ENCODE measurements at places on chromosomes 5 and 9. TPM values are rescaled to one million over a fixed set of nuclear protein-coding genes. Genes with fewer than 3 reads are reported as not detected.
A peak's percentile ranks its signal among the peaks of the same experiment; 100 is the strongest.

DNA sequence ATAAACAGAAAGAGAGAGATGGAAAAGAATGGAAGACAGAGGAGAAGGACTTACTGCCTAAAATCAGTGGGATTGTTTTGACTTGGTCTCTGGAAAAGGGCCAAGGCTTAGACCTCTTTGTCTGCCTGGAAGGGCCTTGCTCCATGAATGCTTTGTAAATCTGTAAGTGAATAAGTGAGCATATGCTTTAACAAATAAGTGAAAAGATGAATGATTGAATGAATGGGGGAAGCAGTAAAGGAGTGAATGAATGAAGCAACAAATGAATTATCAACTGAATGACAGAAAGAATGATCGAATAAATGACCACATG lies 5.5 kb downstream of the KCNIP1 start:
- DNase-seq: no peak

GRCh38 chr5:17203329-17204132 lies 13.9 kb upstream of the BASP1 start:
- DNase-seq: peak; percentile 54

SLC36A2 gene
- not detected for total RNA-seq

FOXI1 gene
- not detected for total RNA-seq

GRCh38 chr9:113579283-113580040 lies 115.9 kb downstream of the RGS3 start:
- DNase-seq: no peak

SLCO6A1 gene
- not detected for total RNA-seq

DNA sequence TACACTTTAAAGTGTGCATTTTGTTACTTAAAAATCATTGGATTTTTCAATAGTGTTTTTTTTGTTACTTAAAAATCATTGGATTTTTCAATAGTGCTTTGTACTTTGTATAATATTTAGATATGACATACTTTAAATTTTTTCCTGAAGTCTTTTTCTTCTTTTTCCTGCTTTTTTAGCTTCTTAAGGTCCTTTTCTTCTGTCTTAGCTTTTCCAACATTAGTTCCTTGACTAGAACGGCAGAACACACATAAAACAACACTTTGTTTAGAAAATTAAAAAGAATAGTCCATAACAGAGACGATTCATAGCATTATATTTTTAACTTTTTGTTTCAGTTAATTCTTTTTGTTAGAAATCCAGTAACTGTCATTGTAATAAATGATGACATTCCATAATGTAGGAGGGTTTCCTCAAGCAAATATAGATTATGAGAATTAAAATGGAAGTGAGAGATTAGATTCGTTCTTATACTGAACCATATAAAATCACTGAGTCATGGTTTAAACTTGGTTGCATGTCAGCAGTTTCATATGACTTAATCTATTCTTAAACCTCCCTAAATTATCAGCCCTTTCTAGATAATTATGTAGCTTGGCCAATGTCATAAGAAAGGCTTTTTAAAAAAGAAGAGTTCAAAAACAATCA lies 45.3 kb upstream of the RICTOR start:
- no peak for DNase-seq

RAPGEF1 gene
- 87.3 TPM for total RNA-seq

Measured in glomerular endothelial cell (primary cell).